ENCODE measurements at places on chromosomes 4 and X.

DNA sequence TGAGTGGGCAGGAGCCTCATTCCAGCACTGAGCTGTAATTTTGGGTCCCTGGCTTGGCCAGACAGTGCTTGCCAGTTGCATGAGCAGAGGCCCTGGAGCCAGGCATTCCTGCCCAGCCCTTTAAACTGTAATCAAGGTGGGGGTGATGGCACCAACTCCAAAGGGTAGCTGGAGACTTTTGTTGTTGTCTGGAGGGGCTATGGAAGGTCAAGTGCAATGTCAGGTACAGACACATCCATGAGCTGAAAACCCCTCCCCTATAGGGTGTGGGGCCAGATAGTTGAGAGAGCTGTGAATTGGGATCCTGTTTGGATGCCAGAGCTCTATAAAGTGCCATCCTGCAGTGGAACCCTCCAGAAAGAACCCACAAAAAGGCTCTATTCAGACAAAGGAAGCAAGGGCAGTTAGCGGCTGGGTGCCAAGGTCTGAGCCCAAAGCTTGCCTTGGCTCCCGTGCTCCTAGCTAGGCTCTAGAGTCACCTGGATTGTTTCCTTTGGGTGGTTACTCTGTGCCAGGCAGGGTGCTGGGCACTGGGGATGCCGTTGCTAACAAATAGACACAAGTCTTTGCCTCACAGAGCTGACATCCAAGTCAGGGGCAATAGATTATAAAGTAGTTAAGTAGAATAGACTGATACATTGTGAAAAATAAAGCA, 163.0 kb downstream of the EFNB1 start:
- DNase-seq: no peak

- DNase-seq: peak; percentile 53
These were observed 492 bp upstream of the NKX3-2 start for GRCh38 chr4:13544606-13545393.

- DNase-seq: no peak
These were observed 34.7 kb upstream of the SORCS2 start for GRCh38 chr4:7157666-7158065.

DNA sequence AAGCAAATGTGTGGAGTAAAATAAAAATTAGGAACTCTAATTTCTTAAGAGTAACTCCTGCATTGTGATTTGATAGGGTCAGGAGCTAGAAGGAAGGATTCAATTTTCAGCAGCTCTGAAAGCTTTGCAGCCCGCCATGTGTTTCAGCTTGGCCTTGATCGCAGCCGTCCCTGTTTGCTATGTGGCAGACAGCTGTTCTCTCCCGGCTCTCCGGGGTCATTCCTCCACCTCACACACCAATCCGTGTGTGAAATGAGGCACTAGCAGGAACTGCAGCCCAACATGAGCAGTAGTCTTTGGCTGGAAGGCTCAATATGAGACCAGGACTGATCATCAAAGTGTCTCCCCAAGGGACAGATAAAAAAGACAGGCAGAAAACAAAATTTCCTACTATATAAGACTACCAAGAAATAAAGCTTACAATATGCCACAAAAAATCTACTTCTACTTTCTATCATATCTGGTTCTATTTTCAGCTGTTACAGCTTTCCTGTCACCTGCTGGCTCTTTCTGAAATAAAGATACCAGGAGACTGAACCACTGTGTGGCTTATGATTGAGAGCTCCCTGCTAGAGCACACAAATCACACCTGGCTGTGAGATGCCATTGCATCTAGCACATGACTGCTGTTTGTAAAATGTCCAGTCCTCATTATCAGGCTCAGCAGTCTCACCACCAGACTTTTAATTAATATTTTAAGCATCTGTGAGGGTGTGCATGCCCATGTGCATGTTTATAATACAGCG, 44.1 kb upstream of the SEC24B start:
- no peak for DNase-seq

DNA sequence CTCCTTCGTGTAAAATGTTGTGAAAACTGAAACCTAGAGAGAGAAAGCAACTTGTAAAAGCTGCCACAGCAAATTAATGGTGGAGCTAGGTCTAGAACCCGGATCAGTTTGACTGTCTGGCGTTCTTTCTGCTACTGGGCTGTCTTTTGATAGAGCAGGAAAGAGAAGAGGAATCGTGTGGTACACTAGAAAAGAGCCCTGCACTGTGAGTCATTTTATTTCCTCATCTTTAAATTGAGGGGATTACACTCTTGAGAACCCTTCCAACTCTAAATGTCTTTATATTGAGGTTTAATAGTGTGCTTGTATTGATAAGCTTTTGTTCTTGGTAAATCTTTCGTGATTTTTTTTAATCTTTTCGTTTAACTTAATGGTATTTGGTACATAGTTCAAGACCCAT, 4.3 kb downstream of the WDR44 start:
- DNase-seq: no peak

GRCh38 chrX:77061545-77061944, 385.6 kb upstream of the FGF16 start:
- DNase-seq: no peak

DNA sequence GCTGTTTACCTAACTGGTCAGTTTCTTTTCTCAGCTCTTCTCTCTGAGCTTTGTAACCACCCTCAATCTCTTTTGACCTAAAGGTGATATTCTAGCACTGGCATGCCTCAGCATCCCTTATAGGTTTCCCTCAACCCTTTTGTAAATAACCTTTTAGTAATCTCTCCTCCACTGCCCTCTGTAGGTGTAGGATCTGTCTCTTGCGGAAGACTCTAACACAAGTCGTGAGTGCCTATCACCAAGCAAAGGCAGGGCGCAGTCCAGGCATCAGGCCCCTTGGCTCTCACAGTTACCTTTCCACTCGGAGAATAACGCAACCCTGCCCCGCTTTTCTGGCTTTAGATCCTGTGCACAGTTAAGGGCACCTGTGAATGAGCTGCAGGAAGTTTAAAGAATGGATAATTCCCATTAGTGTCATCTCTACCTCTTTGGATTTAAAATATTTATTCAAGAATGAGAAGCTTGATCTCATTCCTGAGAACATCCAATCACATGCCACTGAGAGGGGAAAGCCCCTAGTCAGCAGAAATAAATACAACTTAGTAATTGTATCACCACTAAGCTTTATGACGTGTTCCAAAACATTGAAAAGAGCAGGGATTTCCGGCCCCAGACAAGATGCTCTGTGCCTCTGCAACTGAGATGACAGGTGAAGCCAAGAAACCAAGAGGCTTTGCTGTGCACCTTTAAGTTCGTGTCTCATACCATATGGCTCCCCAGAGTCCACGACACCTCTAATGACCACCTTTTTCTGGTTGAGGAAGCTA, 58.8 kb downstream of the SPINK2 start:
- no peak for DNase-seq

GRCh38 chr4:743463-744211, 38.0 kb downstream of the PCGF3 start:
- DNase-seq: no peak

GRCh38 chrX:153469811-153470410, 465 bp downstream of the HAUS7 start:
- peak; percentile 7 for DNase-seq

DNA sequence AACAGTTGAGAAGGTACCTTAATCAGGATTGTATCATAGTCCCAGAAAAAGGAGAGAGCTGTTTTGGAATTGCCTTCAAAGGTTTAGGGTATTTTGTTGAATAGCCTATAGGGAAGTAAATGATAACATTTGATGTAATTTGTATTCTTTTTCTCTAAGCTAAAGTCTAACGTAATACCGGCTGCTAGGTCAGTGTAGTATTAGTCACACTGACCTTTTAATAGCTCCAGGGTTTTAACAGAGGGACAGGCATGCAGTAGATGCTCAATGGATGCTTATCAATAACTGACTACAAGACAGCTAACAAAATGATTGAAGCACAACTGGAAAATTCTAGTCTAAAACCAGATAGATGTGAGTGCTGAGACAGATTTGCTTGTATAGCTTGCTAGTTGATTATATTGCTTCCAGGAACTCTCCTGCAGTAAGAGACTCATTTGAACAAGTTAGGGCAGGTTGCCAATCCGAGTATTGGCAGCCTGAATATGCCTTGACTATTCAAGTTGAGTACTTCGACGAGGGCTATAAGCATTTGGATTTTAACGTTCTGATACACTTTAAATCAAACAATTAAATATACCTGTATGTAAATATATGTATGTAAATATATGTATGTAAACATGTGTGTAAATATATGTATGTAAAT, 16.5 kb upstream of the PNPLA4 start:
- no peak for DNase-seq

DNA sequence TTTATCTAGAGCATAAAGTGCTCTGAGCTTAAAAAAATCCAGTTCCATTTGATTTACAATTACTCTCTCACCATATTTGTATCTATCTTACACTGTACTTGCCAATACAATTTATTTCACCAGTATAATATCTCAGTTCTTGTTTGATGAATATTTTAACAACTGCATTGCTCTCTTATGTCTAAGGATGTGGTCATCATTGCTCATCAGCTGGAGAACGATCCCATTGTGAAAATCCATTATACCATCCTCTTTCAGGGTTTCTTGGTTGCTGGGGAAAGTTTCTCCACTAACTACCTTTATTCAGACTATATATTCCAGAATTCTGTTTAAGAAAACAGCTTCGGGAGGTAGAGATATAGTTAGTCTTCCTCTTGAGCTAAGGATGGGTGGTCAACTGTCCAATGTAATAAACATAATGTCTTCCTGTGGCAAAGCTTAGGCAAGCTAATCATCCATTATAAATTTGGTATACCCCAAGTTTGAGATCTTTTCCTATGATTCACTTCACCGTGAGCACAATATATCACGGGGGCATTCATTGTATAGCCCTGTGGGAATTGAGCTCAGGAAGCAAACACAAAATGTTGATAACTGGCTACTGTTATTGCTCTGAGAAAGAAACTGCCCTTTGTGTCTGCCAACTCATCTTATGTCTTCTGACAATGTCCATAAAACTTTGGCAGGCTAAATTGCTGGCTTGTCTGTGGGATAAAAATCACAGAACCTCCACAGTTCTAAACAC, 2361.9 kb downstream of the ARAP2 start:
- DNase-seq: no peak

GRCh38 chrX:2781226-2781571, 29.4 kb downstream of the XG start:
- DNase-seq: no peak

GRCh38 chrX:152177052-152177451, 38.7 kb upstream of the MAGEA10 start:
- DNase-seq: no peak

- DNase-seq: no peak
These were observed 17.1 kb downstream of the PRIMPOL start for GRCh38 chr4:184666670-184667069.

GRCh38 chr4:82951196-82951595, 50.7 kb downstream of the THAP9 start:
- DNase-seq: no peak

All from inflammatory macrophage treated with lipopolysaccharide for 1 hour (primary cell).